ENCODE measurements at places on chromosomes 6 and 20.
A peak's percentile ranks its signal among the peaks of the same experiment; 100 is the strongest.

DNA sequence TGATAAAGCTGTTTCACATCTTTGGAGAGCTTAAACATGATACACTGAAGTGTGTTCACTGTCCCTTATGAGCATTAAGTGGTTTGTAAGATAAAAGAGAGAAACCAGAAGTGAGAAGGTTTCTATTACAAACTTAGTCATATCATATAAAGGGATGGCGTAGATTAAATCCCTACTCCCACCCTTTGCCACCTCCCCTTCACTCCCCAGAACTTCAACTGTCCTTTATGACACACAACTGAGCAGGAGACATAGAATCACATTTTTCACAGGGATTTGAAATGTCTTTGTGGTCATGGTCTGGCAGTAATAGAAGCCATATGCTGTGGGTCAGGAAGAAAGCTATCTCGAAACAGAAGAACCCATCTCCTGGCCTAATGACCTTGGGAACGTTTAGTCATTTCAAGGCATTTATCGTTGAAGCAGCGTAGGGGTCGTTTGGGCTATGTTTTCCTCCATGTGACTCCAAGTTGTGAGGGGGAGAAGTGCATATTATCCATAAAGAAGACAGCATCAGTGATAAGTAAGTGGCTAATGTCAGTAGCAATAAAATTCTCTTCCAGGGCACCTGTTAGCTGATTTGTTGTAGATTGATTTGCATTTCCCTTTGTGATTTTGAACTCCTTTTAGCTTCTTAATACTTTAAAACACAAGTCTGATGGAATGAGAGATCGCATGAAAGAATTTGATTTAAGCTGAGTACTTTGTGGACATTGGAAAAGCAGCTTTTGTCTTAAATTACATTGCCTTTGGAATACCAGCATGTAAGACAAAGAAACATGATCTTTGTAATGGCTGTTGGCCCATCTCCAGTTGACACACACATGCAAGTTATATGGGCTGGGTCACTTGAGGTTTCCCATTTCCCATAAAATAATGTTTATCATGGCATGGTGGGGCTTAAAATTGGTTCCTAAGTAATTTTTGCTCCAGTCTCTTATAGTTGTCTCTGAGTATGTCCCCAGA, 501.5 kb upstream of the FLRT3 start:
- DNase-seq, result no peak

DNA sequence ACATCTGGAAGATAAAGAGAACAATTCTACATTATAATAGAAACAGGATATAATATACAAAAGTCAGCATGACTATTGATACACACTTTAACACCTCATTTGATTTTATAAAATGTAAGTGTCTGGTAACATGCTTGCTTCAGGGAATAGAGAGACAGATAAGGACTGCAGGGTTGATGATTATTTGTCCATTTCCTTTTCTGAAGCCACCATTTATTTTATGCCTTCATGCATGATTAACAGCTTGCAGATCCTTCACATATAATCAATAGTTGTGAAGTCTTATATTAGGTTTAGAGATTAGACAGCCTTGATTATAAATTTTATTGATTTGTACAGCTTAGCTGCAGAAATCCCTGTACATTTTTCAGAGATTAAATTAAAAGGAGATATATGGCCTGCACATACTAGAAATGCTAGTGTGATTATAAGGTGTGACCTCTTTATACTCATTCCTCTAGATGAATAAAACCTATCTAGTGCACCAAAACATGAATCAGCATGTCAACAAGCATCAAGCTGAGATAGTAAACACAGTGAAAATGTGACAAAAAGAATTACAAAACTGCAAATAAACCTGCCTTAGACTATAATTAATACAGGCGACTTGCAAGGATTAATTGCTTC, 198.8 kb upstream of the THEMIS start:
- no peak for DNase-seq

GRCh38 chr6:41656002-41656691, 17.9 kb downstream of the MDFI start:
- DNase-seq, result no peak

DNA sequence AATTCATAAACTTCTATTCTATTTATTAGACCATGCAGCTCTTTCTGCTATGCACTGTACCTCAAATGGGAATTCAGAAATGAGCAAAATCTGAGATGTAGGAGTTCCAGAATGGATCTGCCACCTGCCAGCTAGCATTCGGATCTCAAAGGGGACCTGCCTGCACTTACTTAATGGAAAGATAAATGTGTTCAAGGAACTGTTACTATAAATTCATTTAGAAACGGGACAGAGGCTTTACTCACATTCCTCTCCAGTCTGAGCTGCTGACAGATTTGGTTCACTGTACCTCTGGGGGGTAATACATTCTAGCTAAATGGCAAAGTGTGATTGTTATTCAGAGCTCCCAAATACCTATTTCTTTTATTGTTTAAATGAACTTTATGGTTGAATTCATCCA, 384.1 kb downstream of the GRIK2 start:
- DNase-seq, result no peak

DNA sequence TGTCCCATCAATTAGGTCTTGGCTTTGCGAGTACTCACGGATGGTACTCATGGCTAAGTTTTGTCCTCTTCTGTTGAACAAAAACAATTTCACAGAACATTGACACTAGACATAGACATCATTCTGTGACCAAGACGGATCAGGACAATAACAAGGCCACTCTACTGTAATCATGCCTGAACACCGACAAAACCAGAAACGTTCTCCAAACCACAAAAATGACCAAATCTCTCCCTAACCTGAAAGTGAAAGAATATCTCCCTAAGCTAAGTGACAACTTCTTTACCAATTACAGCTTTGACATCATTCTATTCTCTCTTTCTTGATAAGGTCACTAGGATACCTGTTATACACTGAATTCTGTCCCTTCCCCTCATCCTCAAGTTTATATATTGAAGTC, 40.0 kb upstream of the SLC2A12 start:
- DNase-seq, result no peak

GRCh38 chr6:142881290-142881689, 63.7 kb downstream of the HIVEP2 start:
- DNase-seq, result no peak

- no peak for DNase-seq
Observed at GRCh38 chr6:122817358-122817757, 28.3 kb downstream of the SMPDL3A start.

GRCh38 chr20:23270382-23270911, 80.1 kb upstream of the NXT1 start:
- no peak for DNase-seq

GRCh38 chr20:22522701-22523100, 61.7 kb downstream of the FOXA2 start:
- DNase-seq, result no peak

DNA sequence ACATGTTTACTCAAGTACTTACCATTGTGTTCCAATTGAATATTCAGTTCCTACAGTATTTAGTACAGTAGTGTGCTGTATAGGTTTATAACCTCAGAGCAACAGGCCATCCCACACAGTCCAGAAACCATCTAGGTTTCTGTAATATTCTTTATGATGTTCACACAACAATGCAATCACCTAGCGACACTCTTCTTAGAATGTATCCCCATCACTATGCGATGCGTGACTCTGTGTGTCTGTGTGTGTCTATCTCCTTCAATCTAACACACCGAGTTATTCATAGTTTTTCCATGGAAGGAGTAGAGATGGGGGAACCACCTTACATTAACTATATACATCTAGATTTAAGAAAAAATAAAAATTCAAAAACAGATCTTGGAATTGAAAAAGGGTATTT, 161.7 kb downstream of the INSM1 start:
- no peak for DNase-seq

GRCh38 chr6:133040094-133040802, 200.9 kb upstream of the EYA4 start:
- DNase-seq, result no peak

GRCh38 chr6:136378888-136379287, 89.2 kb upstream of the BCLAF1 start:
- DNase-seq, result no peak

DNA sequence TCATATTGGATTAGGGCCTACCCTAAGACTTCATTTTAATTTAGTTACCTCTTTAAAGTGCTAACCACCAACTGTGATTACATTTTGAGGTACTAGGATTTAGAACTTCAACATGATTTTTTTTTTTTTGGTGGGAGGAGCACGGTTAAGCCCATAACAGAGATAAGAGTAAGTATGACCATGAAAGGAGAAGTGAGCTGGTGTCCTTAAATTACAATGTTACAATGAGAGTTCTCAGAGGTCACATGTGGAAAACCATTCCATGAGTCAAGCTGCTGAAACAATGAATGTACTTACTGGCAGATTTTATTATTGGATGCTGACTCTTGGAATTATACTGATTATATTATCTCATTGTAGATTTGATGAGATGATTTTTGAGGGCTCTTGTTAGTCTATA, 779.3 kb upstream of the CITED2 start:
- no peak for DNase-seq

DNA sequence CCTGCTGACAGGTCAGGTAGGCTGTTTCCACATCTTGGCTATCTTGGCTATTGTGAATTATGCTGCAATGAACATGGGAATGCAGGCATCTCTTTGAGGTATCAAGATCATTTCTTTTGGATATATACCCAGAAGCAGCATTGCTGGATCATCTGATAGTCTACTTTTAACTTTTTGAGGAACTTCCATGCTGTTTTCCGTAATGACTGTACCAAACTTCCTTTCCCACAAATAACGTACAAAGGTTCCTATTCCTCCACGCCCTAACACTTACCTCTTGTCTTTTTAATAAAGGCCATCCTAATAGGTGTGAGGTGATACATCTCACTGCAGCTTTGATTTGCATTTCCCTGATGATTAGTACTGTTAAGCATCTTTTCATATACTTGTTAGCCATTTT, 338.7 kb upstream of the RUNX2 start:
- no peak for DNase-seq

- DNase-seq, result no peak
Observed at GRCh38 chr6:128415387-128415786, 105.0 kb downstream of the PTPRK start.

- DNase-seq, result peak; percentile 85
Observed at GRCh38 chr20:22691369-22692118, 107.2 kb upstream of the FOXA2 start.

DNA sequence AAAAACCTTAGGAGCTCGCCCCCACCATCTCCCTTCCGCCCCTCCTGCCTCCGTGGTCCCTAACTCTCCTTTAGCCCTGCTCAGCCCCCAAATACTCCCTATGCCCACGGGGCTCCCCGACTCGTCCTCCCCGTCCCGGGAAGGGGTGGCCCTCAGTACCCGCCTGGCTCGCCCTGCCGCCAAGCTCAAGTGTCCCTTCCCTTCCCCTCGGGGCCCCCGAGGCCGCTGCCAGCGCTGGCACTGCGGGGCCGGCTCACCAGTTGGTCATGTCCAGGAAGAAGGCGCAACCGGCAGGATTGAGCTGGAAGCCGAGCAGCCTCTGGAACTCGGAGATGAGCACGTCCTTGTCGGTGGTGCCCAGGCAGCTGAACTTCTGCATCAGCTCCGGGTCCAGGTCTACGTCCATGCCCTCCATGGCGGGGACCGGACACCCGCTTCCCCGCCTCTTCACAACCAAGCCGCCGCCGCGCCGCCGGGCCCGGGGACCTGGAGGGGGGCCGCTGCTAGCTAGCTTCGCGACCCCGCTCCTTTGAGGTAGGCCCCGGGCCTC, 303 bp downstream of the ILRUN start:
- DNase-seq, result no peak

DNA sequence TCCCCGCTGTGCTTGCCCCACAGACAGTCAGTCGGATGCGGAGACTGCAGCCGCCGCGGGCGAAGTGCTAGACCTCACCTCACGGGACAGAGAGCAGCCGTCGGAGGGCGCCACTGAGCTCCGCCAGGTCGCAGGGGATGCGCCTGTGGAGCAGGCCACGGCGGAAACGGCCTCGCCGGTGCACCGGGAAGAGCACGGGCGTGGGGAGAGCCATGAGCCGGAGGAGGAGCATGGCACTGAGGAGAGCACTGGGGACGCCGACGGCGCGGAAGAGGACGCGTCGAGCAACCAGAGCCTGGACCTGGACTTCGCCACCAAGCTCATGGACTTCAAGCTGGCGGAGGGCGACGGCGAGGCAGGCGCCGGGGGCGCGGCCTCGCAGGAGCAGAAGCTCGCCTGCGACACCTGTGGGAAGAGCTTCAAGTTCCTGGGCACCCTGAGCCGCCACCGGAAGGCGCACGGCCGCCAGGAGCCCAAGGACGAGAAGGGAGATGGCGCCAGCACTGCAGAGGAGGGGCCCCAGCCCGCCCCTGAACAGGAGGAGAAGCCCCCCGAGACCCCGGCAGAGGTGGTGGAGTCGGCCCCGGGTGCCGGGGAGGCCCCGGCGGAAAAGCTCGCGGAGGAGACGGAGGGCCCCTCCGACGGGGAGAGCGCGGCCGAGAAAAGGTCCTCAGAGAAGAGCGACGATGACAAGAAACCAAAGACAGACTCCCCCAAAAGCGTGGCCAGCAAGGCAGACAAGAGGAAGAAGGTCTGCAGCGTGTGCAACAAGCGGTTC, 66.4 kb downstream of the SSR1 start:
- DNase-seq, result no peak

DNA sequence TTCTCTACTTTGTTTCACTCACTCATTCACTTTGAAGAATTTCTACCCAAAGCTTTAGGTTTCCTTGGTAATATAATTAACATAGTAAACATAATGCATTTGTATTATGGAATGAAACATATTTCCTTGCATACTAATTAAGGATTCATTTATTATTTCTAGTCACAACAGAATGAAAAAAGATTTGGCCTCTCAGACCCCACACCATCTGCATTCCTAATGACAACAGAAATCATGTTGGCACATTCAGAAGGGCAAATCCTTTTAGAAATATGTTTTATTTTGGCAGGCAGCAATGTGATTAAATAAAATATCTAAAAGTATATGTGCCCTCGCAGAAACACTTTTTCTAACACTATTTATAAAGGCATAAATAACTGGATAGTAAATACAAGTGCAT, 163.4 kb downstream of the HTR1B start:
- no peak for DNase-seq

DNA sequence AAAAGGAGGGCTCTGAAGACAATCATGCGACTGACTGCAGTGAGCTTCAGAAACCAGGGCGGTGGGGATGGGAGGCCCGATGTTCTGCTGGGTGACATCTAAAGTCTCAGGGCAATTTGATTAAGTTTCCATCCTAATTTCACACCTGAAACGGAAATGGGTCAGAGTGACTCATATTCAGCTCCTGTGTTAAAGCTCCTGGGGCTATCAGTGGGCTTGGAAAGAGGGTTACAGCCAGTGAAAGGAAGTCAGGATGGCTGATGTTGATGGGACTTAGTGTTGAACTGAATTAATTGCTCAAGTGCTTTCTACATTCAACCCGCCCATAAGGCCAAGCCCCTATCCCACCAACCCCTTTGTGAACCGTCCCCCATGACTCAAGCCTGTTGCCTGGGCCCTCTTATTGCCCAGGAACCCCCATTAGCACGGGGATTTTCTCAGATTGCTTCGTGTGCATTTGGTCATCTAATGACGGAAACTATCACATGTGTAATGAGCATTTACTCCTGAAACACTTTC, 47.1 kb upstream of the TBC1D7 start:
- DNase-seq, result no peak

- no peak for DNase-seq
Observed at GRCh38 chr20:11777387-11778205, 140.1 kb upstream of the BTBD3 start.

GRCh38 chr20:50308513-50309279, 118.1 kb downstream of the CEBPB start:
- no peak for DNase-seq

Data from NCI-H1930 (cell line).